Vagina (tissue), 2 donors: ENCODE measurements at places on chromosomes 7 and 10. TPM values are rescaled to one million over a fixed set of nuclear protein-coding genes. Genes with fewer than 3 reads are reported as not detected.

- DNase-seq, result no peak
Observed at GRCh38 chr7:5083311-5083711, 37.7 kb downstream of the RBAK start.

HOXA1 gene
- 0.74 TPM for total RNA-seq

GRCh38 chr10:112532189-112532588 is 85.2 kb downstream of the VTI1A start:
- no peak for DNase-seq

CALCR gene
- total RNA-seq, result not detected

- DNase-seq, result no peak
Observed at GRCh38 chr7:100572949-100573675, 588 bp downstream of the SAP25 start.

GRCh38 chr10:7165500-7166177 is 245.2 kb downstream of the SFMBT2 start:
- no peak for DNase-seq

CFAP70 gene
- 1.5 TPM for total RNA-seq

DNA sequence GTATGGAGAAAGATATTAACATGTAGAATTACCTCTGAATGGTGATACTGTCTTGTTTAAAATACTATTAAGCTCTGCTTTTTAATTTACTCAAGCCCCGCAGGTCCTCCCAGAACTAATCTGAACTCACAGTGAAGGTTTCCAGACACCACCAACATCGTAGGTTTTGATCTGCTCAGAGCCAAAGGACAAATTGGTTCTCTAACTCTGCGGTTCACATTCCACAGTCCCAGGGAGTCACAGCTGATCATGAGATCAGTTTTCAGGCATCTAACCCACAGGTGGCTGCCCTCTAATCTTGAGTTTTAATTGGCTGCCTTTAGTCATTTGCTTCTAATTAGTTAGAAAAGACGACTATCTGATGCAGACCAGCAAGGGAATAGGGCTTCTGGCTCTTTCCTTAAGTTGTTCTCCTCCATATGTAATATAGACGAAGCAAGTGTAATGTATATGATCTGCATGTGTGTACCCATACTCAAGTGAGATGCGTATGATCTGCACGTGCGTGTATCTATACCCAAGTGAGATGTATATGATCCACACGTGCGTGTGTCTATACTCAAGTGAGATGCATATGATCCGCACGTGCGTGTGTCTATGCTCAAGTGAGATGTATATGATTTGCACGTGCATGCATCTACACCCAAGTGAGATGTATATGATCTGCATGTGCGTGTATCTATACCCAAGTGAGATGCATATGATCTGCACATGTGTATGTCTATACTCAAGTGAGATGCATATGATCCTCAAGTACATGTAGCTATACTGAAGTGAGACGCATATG is 331.5 kb upstream of the NPVF start:
- no peak for DNase-seq

GRCh38 chr7:123749537-123749857 is 694 bp upstream of the WASL start:
- no peak for DNase-seq

PARD3 gene
- 95.5 TPM for total RNA-seq
